CD8-positive, alpha-beta memory T cell (primary cell): ENCODE measurements at places on chromosomes 1 and 21. TPM values are rescaled to one million over a fixed set of nuclear protein-coding genes. Genes with fewer than 3 reads are reported as not detected.

Gene GRHL3
- 0.13 TPM for total RNA-seq

Gene GNAT2
- 0.53 TPM for total RNA-seq

Gene LAD1
- not detected for total RNA-seq

DNA sequence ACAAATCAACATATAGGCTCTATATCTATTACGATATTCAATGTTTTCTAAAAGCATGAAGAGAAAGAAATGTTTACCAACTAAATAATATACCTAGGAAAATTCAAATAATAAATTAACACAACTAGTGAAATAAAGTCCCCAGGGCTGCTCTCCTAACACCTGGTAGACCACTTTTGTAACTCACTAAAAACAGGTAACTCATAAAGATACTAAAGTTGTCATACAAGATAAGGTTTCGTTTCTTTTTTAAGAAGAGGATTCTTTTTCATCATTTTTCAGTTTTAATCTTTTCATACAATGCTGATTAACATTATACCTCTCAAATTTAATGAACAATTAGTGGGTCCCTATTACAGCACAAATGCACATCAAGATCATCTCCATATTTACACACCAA, 99.0 kb downstream of the ZZZ3 start:
- DNase-seq, result no peak
- H3K4me3 ChIP-seq, result no peak overlapping the region
- H3K27me3 ChIP-seq, result no peaks in the 10 kb centered on the region
- no peak overlapping the region for H3K27ac ChIP-seq

- DNase-seq, result peak; percentile 55
- H3K27me3 ChIP-seq, result no peaks in the 10 kb centered on the region
- no peaks in the 10 kb centered on the region for H3K36me3 ChIP-seq
- H3K27ac ChIP-seq, result peak within 1 kb of the TSS; percentile 51
Measured at GRCh38 chr1:26529655-26530409, at the start of gene RPS6KA1. RPS6KA1 (plus strand) TSS chr1:26529761; CDS start chr1:26529921, 160 bp downstream.

GRCh38 chr1:238324211-238324864, 433.6 kb upstream of the ZP4 start:
- H3K27ac ChIP-seq, result no peak overlapping the region
- H3K36me3 ChIP-seq, result no peaks in the 10 kb centered on the region
- DNase-seq, result no peak
- no peaks in the 10 kb centered on the region for H3K4me1 ChIP-seq

GRCh38 chr1:69814926-69815325, 247.2 kb downstream of the LRRC7 start:
- no peak overlapping the region for H3K27ac ChIP-seq
- no peak for DNase-seq
- no peaks in the 10 kb centered on the region for H3K36me3 ChIP-seq
- H3K4me3 ChIP-seq, result no peak overlapping the region
- H3K27me3 ChIP-seq, result no peaks in the 10 kb centered on the region

- H3K27me3 ChIP-seq, result no peaks in the 10 kb centered on the region
- H3K4me3 ChIP-seq, result no peak overlapping the region
- H3K27ac ChIP-seq, result no peak overlapping the region
- no peaks in the 10 kb centered on the region for H3K36me3 ChIP-seq
Measured at GRCh38 chr1:7651203-7651602, 119.9 kb upstream of the VAMP3 start.

- H3K4me1 ChIP-seq, result no peaks in the 10 kb centered on the region
- no peak overlapping the region for H3K4me3 ChIP-seq
- no peak for DNase-seq
- H3K36me3 ChIP-seq, result no peaks in the 10 kb centered on the region
- H3K27ac ChIP-seq, result no peak overlapping the region
- H3K27me3 ChIP-seq, result no peaks in the 10 kb centered on the region
Measured at GRCh38 chr1:176241385-176242015, 34.4 kb upstream of the COP1 start.

DNA sequence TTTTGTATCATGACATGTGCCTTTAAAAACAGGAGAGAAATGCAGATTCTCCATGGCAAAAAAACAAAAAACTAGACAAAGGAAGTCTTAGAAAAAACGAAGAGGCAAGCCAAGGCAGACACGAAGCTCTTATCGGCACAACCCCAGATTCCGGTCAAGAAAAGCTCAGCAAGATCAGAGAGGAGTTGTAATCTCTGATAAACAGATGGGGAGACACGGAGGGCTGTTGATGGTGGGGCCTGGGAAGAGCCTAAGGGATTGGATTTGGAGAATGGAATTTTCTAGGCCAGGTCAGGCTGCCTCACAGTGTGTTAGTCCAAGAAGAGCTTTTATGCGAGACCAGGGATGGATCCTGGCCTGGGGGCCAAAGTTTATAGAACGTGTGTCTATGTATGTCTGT, 96.2 kb upstream of the AKT3 start:
- H3K4me1 ChIP-seq, result no peaks in the 10 kb centered on the region
- no peak overlapping the region for H3K27ac ChIP-seq
- no peak for DNase-seq
- no peaks in the 10 kb centered on the region for H3K36me3 ChIP-seq
- H3K4me3 ChIP-seq, result no peak overlapping the region
- no peaks in the 10 kb centered on the region for H3K27me3 ChIP-seq

- DNase-seq, result no peak
- no peak overlapping the region for H3K27ac ChIP-seq
- no peaks in the 10 kb centered on the region for H3K27me3 ChIP-seq
- no peak overlapping the region for H3K4me3 ChIP-seq
Measured at GRCh38 chr1:57922130-57922529, 498.3 kb upstream of the DAB1 start.
